ENCODE measurements at places on chromosomes 16 and 17.

DNA sequence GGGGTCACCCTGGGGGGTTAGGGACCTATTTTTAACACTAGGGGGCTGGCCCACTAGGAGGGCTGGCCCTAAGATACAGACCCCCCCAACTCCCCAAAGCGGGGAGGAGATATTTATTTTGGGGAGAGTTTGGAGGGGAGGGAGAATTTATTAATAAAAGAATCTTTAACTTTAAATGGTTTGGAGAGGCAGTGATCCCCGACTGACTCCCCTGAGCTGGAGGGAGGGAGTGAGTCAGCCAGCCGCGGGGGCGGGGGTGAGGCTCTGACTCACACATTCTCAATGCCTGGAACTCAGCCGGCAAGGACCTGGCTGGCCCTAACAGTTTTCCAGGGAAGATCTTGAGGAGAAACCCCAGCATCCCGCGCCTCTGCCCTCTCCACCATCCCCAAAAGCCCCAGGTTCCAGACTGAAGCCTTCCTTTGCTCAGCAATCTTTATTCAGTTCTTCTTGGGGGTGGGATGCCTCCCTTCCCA, 1.5 kb downstream of the HCFC1R1 start:
- DNase-seq = no peak

- no peak for DNase-seq
Observed at GRCh38 chr17:71033336-71033735, 864.0 kb downstream of the KCNJ2 start.

- DNase-seq = no peak
Observed at GRCh38 chr16:13863075-13863765, 56.7 kb upstream of the ERCC4 start.

GRCh38 chr17:2214929-2215615, 88.5 kb downstream of the SMG6 start:
- no peak for DNase-seq

GRCh38 chr17:45784741-45785479, 790 bp downstream of the CRHR1 start:
- DNase-seq = no peak

- no peak for DNase-seq
Observed at GRCh38 chr17:51245535-51245934, 14.3 kb downstream of the MBTD1 start.

Data from midbrain (tissue), 1 donor.